Immature natural killer cell (primary cell): ENCODE measurements at places on chromosomes 1 and 21. TPM values are rescaled to one million over a fixed set of nuclear protein-coding genes. Genes with fewer than 3 reads are reported as not detected.

RABGAP1L gene
- 80.2 TPM for polyA plus RNA-seq

TEDDM1 gene
- not detected for polyA plus RNA-seq

RO60 gene
- 149 TPM for polyA plus RNA-seq

MAP1LC3C gene
- polyA plus RNA-seq: not detected

LY9 gene
- polyA plus RNA-seq: 68.2 TPM

CD5L gene
- polyA plus RNA-seq: not detected

TMEM125 gene
- polyA plus RNA-seq: 3.7 TPM

DNA sequence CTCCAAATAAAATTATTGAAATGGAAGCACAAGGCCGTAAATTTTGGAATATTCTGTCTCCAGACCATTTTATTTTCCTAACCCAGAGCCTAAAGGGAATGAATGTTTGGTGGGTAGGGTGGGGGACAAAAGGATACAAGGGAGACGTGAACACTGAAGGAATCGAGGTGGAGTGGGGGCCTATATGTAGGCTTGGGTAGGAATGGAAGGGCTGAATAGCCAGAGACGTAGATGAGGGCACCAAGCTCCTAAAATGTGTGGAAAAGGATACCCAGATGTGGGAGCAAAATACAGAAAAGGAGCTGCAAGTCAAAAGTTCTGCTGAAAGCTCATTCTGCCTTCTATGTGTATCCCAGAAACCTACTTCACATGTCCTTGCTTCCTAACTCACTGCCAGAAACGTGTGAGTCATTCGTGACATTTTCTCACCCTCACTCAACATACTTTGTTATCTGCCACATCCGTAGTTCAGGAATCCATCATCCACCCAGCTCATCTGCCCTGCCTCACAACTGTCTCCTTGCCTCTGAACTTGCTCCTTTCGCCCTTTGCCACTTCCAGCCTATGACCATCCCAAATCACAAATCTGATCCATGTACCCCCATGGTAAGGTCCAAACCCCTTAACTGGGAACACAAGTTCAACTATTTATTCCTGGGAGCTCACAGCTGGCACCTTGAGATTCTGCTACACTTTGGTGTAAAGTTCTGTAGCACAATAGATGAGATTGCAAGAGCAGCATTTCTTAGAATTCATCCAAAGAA, 84.1 kb upstream of the PRDX6 start:
- DNase-seq: no peak
- H3K27me3 ChIP-seq: no peaks in the 10 kb centered on the region
- H3K27ac ChIP-seq: no peak overlapping the region

DNA sequence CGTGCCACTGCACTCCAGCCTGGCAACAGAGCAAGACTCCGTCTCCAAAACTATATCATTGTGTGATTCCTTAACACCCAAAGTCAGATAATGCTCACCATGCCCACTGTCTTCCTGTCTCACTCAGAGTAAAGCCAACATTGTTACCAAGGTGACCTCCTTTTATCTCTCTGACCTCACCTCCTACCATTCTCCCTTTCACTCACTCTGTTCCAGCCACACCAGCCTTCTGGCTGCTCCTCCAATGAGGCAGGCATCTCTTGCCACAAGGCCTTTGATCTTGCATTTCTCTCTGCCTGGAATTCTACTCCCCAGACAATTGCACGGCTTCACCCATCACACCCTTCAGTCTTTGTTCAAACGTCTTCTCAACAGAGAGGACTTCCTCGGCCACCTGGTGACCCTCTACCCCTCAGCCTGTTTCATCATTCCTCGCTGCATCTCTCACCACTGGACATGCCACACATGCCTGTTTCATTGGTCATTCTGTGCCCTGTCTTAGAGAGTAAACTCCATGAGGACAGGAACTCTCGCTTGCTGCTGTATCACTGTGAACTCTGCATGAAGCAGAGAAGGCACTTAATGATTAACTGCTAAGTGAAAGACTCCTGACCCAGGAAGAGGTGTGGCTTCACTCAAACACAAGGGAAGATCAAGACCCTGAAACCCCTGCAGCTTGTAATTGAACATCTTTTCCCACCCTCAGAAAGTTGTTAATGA, 67.1 kb upstream of the CAPZB start:
- peaks cover 8% of the 10 kb centered on the region for H3K36me3 ChIP-seq
- H3K27ac ChIP-seq: no peak overlapping the region
- H3K4me3 ChIP-seq: no peak overlapping the region
- H3K27me3 ChIP-seq: peaks cover 5% of the 10 kb centered on the region

DNA sequence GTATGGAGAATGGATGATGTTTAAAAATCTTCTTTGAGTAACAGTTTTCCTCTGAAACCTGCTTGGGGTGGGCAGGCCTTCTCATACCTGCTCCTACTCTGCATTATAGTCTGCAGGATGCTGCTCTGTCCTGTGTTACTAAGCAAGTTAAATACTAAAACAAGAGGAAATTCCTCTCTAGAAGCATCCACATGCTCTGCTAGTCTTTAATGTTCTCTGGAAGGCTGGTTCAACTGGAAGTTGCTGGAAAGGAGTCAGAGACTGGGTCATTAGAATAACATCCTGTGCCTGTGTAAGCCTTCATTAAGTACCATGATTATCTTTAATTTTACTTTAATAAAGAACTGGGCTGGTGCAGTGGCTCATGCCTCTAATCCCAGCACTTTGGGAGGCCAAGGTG, 5.8 kb downstream of the SELP start:
- H3K27ac ChIP-seq: no peak overlapping the region
- no peaks in the 10 kb centered on the region for H3K27me3 ChIP-seq
- DNase-seq: no peak
- H3K4me3 ChIP-seq: no peak overlapping the region
- H3K4me1 ChIP-seq: peaks cover 8% of the 10 kb centered on the region
- H3K36me3 ChIP-seq: peaks cover 3% of the 10 kb centered on the region

DNA sequence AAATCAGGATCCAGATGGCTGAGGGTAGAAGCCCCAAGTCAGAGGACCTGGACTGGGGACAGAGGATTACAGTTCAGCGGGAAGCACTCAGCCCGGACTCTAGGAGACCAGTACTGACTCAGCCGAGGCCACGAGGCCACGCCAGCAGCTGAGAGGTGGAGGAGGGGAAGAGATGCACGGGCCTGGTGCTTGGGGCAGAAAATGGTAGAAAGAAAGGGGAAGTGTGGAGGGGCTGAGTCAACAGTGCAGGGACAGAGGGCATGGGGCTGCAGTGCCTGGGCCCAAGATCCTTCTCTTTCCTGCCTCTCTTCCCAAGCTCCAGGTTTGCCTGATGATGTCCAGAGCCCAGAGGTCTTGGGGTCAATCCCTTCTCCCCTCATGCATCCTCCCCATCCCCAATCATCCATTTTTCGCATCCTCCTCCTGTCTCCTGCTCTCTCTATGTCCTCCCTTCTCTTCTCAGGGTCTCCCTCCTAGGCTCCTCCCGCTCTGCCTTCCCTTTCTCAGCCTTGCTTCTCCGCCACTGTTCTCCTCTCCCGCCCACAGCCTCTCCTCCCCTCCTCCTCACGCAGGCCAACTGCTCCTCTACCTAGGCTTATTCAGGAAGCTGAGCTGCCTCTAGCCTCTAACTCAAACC, 7.7 kb downstream of the ARHGEF2 start:
- peaks cover 3% of the 10 kb centered on the region for H3K27me3 ChIP-seq
- H3K36me3 ChIP-seq: peaks cover 4% of the 10 kb centered on the region
- H3K27ac ChIP-seq: peak overlapping the region; percentile 88
- peaks cover 99% of the 10 kb centered on the region for H3K4me1 ChIP-seq
- no peak for DNase-seq

GRCh38 chr1:198168227-198168626, 11.4 kb downstream of the NEK7 start:
- H3K36me3 ChIP-seq: no peaks in the 10 kb centered on the region
- peaks cover 5% of the 10 kb centered on the region for H3K27me3 ChIP-seq
- peak overlapping the region; percentile 94 for H3K27ac ChIP-seq
- H3K4me1 ChIP-seq: peaks cover 95% of the 10 kb centered on the region

GRCh38 chr1:161382214-161383019, 14.7 kb upstream of the CFAP126 start:
- no peaks in the 10 kb centered on the region for H3K36me3 ChIP-seq
- H3K4me1 ChIP-seq: no peaks in the 10 kb centered on the region
- no peak overlapping the region for H3K27ac ChIP-seq
- no peak overlapping the region for H3K4me3 ChIP-seq
- H3K27me3 ChIP-seq: peaks cover 4% of the 10 kb centered on the region
- DNase-seq: peak; percentile 55

- no peak overlapping the region for H3K4me3 ChIP-seq
- no peak for DNase-seq
- no peaks in the 10 kb centered on the region for H3K27me3 ChIP-seq
Observed at GRCh38 chr1:199907361-199907760, 120.1 kb upstream of the NR5A2 start.
